NCI-H82 (cell line): ENCODE measurements at places on chromosomes 13 and 19.

- no peak for DNase-seq
Observed at GRCh38 chr13:73421310-73421912, 362.6 kb downstream of the KLF5 start.

DNA sequence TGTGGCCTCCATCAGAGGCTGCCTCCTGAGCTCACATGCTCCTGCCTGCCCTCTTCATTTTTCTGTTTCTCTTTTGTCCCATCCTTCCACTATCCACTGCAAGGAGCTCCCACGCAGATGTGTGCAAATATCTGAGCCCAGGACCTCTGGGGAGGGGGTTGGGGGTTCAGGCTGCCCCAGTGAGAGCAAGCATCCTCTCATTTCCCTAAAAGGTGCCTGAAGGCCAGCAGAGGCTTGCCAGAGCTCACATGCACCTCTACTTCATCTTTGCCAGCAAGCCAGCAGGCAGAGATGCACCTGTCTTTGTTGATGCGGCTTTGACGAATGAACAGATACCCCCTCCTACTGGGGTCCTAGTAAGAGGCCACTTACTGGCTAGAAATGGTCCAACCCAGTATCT lies 128.8 kb downstream of the FGF9 start:
- no peak for DNase-seq

DNA sequence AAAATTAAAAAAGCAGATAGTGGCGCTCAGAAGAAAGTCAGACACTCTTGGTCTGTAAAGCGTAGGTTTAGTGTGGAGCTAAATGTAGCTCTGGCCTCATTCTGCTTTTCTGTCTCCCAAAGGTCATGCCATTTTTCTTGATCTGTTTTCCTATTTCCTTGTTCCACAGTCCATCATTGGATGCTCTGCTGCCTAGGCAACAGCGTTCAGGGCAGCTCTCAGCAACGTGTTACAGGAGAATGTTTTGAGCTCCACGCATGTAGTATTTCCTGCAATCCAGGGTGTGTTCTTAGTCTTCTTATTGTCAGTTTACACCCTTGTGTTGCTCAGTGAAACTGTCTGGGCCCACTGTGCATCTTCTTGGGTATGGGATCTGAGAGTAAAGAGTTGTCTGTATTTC lies 46.0 kb upstream of the PCDH8 start:
- DNase-seq = no peak

DNA sequence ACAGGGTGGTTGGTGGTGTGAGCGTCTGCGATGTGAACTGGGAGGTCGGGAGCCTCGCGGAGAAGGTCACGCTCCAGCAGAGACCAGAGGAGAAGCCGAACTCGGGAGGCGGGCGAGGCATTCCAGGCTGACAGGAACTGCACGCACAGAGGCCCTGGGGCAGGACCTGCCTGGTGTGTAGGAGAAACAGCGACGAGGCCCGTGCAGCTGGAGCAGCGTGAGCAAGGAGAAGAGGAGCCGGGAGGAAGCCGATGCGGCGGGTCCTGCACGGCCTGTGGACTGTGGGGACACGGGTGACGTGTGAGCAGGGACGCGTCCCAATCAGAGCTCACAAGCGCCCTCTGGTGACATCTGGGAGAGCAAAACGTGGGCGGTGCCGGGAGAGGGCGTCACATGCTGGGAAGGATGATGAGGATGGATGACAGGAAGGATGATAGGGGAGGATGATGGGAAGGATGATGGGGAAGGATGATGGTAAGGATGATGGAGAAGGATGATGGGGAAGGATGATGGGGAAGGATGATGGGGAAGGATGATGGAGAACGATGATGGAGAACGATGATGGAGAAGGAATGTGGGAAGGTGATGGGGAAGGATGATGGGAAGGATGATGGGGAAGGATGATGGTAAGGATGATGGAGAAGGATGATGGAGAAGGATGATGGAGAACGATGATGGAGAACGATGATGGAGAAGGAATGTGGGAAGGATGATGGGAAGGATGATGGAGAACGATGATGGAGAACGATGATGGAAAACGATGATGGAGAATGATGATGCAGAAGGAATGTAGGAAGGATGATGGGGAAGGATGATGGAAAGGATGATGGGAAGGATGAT lies 16.1 kb upstream of the MADCAM1 start:
- DNase-seq = peak; percentile 83

GRCh38 chr19:39142630-39143029 lies 17.0 kb downstream of the PAK4 start:
- no peak for DNase-seq

- DNase-seq = no peak
Observed at GRCh38 chr19:4487572-4487971, 15.5 kb downstream of the HDGFL2 start.

DNA sequence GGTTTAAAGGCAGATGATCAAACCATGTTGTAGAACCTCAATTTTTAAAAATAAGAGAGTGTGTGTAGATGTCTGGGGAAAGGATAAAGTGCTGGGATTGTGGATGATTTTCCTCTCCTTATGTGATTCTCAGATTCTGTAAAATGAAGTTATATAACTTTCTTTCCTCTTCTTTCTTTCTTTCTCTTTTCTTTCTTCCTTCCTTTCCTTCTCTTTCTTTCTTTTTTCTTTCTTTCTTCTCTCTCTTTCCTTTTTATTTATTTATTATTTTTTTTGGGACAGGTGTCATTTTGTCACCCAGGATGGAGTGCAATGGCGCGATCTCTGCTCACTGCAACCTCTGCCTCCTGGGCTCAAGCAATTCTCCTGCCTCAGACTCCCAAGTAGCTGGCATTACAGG lies 82.6 kb downstream of the GADD45B start:
- DNase-seq = no peak

- DNase-seq = no peak
Observed at GRCh38 chr19:11007962-11008532, 47.2 kb downstream of the SMARCA4 start.

DNA sequence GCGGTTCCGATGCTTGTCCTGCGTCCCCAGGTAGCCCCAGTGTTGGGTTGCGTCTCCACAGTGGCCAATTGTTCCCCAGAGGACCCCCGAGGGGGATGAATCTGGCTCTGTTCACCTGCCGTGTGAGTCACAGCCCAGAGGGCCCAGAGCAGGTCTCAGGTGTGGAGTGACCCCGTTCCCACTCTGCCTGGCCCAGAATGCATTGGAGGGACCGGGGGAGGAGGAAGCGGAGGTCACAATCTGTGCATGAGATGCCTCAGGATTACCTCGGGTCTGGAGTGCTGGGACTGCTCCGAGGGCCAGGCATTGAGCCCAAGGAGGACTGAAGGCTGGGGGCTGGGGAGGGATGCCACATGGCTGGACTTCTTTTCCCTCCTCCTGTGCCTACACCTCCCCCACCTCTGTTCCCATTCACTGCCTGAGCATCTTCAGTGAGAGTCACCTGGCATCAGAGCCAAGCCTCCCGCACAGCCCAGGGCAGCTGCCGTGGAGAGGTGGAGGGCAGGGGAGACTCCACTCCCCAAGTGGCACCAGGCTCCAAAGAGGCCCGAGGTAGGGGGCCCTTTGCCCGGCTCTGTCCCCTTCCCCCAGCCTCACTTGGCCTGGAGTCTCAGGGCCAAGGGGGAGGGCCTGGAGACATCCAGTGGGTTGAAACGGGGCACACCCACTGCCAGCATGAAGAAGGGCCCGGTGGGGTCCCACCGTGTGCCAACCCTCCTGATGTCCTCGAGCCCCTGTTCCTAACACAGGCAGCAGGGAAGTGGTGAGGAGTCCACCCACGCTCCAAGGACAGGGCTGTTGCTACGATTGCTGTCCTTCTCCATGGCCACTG lies 81.1 kb downstream of the CHST8 start:
- DNase-seq = no peak

DNA sequence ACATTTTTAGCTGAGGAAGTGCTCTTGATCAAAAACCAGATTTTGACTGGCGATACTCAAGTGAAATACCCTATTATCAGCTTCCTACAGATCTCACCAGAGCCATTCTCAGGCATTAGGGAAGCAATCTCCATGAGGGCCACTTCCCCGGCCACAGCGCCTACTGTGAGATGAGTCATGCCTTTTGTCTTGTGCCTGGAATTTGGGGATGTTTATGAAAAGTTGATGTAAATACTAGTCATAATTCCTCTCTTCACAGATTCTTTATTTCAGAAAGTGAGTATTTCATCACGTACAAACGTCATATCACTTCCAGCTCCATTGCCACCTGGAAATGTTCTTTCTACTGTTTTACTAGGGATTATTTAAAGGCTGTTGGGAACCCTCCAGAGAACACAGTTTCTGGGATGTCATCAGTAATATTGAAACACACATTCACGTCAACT lies 25.3 kb upstream of the SLC46A3 start:
- DNase-seq = no peak

- no peak for DNase-seq
Observed at GRCh38 chr19:14146789-14147216, 10.4 kb upstream of the ASF1B start.

GRCh38 chr19:5697022-5697889 lies 7.2 kb downstream of the RPL36 start:
- DNase-seq = peak; percentile 33

GRCh38 chr13:75479102-75479740 lies 2.7 kb downstream of the TBC1D4 start:
- DNase-seq = peak; percentile 55
